Fibroblast of skin of abdomen (primary cell): ENCODE measurements at places on chromosomes 12 and 14.

DNA sequence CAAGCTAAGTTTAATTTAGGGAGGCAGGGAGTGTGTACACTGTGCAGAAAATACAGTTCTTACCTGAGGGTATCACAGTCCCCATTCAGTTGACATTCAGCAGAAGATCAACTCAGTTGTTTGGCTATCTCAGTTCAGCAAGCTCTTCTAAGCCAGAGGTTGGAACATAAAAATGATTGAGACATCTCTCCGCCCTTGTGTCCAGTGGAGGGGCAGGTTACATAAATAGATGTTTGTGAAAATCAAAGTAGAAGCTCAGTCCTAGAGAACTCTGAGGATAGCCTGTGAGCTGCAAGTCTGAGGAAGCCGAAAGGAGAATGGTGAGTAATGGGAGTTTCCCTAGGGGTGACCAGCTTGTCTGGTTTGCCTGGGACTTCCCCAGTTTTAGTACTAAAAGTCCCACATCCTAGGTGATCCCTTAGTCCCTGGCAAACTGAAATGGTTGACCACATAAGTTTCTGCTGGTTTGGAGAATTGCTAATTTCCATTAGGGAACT lies 251.4 kb upstream of the ATP2B1 start:
- no peak for DNase-seq

DNA sequence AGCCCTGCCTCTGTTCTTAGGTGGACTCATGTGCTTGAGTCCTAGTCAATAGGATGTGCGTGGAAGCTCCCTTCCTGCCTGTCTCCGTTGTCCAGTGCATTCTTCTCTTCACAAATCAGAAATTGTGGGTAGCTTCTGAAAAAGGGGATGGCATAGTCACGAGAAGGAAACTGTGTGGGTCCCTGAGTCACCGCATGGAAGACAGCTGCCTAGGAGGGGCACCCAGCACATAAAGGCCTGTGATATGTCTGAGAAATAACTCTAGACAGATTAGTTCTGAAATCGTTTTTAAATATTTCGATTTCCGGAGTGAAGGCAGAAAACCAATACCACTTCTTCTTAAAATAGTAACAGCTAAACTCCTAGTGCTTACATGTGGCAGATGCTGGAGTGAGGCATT lies 974.4 kb downstream of the BCL11B start:
- no peak for DNase-seq

GRCh38 chr12:57735952-57736740 lies 2.4 kb downstream of the AGAP2 start:
- DNase-seq, result no peak

GRCh38 chr14:37622231-37622923 lies 26.9 kb downstream of the TTC6 start:
- DNase-seq, result peak; percentile 44

- DNase-seq, result no peak
These were observed 34.4 kb downstream of the ITPR2 start for GRCh38 chr12:26798640-26799039.

DNA sequence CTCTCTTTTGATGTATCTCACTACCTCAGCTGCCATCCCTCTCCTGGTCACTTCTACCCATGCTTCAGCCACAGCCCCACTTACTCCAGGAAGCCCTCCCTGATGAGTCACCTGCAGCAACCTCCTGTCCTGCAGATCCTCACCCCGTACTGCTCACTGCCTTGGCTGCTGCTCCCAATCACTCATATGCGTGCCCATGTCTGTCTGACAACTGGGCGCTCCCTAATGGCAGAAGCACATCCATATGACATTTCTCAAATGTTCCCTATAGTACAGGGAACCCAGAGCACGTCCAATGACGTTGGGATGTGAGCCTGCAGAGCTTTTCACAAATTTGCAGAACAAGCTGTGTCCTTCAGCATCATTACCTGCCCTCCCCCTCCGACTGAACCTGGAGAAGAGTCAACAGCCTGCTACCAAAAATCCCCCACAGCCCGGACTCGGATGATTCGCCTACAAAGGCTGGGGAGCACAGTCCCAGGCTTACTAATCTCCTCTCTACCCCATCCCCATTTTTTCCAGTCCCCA lies 90.0 kb downstream of the SINHCAF start:
- DNase-seq, result no peak
